Right ventricle myocardium inferior (tissue), 1 donor: ENCODE measurements at places on chromosomes 1 and 21.

- no peak for DNase-seq
Measured at GRCh38 chr21:35005077-35005476, 44.0 kb downstream of the RUNX1 start.

DNA sequence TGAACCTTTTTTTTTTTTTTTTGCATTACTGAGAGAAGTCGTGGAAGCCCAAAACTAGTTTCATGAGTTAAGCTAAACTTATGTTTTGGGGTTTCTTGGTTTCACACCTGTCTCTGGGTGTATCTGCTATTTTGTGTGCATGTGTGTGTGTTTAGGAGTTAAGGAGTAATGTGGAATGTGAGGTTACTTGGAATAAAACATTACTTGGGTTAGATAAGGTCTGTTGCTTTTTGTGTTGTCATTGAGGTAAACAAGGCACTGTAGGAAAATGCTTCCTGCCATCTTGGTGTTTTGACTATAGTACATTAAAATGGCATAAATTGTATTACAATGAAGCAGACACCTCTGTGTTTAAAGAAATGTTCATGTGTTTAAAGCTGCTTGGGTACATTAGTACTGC, 2.9 kb downstream of the TENT5C start:
- DNase-seq, result no peak

DNA sequence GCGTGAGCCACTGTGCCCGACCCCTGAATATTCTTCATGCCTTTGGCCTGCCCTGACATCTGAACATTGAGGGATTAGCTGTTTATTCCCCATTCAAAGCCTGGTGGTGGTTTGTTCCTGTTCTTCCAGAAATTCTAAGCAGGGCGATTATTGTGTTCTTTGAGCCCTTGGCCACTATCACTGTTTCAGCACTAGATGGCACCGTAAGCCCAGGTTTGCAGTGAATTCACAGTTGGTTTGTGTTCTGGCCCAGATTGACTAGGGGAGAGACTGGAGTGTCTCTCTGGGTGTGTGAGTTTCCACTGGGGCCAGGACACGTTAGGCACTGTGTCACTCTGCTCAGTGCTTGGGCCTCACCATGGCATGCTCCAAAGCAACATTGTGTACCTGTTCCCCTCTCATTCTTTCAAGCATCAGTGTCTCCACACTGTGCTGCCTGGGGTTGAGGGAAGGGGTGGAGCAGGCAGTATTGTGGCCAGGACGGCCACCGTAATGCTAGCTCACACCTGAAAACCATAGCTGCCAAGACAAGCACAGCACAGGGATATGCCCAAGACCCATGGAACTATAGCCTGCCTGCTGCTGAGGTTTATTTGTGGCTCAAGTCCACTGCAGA, 52.7 kb downstream of the PKN2 start:
- DNase-seq, result no peak

GRCh38 chr1:207808322-207808705, 56.5 kb downstream of the CD46 start:
- no peak for DNase-seq

DNA sequence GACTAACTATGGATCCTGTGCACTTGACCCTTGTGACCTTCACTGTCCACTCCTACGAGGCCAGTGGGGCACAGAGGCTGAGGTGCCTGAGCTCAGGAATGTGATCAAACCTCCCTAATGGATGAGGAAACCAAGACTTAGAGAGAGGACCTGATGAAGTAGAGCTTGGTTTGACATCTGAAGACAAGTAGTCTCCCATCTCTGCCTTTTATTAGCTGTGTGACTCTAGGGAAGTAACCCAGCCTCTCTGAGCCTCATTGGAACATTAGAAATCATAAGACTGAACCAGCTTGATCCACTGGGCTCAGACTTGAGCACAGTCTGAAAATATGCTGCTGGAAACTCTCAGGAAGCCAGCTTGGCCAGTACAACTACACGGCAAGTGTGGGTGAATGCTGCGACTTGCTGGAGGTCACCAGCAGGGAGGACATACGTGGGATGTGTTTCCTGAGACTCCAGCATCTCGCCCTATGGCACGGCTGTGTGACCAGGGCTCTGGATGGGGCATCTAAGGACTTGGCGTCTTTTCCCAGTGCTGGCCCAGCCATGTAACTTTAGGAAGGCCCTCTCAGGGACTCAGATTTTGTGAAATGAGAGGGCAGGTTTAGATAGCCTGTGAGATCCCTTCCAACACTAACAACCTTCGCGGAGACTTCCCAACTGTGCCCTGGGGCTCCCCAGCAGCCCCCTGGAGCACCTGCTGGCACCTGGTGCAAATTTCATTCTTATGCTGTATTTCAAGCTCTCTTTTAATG, 10.5 kb downstream of the CDCP2 start:
- DNase-seq, result no peak

DNA sequence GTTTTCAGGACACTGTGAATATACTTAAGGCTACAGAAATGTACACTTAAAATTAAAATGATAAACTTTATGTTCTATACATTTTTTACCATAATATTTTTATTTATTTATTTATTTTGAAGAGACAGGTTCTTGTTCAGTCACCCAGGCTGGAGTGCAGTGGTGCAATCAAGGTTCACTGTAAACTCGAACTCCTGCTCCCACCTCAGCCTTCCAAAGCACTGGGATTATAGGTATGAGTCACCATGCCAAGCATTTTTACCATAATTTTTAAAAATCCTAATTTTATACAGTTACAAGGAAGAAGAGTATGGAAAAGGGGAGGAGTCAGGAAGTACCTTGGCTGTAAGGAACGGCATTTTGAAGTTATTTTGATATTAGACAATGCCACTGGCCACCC, 23.6 kb upstream of the ANGPTL3 start:
- DNase-seq, result no peak

DNA sequence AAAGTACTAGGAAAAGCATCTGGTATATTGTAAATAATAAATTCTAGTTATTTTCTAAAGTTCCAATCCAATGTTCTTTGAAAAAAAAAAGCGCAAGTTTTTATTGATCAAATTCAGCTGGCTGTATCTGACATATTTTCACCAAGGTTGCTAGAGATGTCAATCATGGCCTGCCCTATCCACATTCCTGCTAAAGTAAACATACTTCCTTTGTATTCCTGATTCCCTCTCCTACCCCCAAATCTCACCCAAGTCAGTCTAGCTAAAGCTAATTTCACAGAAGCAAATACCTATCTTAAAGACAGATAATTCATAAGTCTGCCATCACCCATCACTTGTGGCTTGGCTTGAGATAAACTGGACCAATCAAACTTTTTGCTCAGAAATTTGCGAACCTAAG, 21.3 kb downstream of the ANKRD13C start:
- no peak for DNase-seq

DNA sequence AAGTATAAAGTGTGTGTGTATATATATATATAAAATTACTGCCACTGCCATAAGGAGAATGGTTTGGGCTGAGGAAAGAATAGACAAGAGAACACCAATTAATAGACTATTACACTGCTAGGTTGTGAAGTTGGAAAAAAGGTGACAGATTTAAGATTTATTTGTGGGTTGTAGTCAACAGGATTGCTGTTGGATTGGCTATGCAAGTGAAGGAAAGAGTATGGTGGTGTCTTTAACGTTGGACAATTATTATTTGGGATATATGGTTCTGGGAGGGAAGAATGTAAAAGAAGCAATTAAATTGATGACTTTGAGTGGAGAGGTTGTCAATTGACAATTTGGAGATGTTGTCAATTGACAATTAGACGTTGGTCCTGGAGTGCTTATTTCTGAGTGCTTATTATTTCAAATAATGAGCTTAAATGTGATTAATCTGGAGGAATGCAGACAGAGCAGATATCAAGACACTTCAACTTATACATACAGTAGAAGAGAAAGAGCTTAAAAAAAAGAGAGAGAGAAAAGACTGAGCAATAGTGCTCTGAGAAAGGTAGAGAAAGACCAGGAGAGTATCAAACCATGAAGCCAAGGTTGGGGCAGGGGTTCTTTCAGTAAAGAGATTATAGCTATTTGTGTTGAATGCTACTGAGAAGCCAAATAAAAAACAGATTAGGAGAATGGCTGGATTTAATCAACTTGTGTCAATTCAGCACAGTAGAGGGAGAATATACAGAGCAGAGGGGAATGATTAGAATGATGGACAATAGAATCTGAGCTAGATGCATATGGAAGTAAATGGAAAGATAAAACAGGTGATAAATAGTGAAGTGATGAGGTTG, 9.7 kb downstream of the PTGS2 start:
- no peak for DNase-seq

- no peak for DNase-seq
Measured at GRCh38 chr1:151132335-151133017, 14.0 kb downstream of the SEMA6C start.
